ENCODE measurements at places on chromosomes 12 and 14. TPM values are rescaled to one million over a fixed set of nuclear protein-coding genes. Genes with fewer than 3 reads are reported as not detected.

SLC15A4 gene
- 27.6 TPM for total RNA-seq

EFCAB11 gene
- total RNA-seq: 7.1 TPM

RDH16 gene
- total RNA-seq: 0.83 TPM

SYCP3 gene
- total RNA-seq: not detected

KMT2D gene
- total RNA-seq: 115 TPM

AKAP6 gene
- 16.5 TPM for total RNA-seq

SMIM41 gene
- 0.78 TPM for total RNA-seq

VRTN gene
- total RNA-seq: not detected

AHNAK2 gene
- 34.5 TPM for total RNA-seq

PLEKHD1 gene
- total RNA-seq: 0.10 TPM

DNAJC22 gene
- total RNA-seq: 0.16 TPM

NOVA1 gene
- 18.9 TPM for total RNA-seq

RNASE3 gene
- not detected for total RNA-seq

GRIP1 gene
- 31.1 TPM for total RNA-seq

MDM1 gene
- total RNA-seq: 24.7 TPM

LRRC9 gene
- total RNA-seq: 0.08 TPM

LRRIQ1 gene
- 3.2 TPM for total RNA-seq

DLGAP5 gene
- total RNA-seq: 0.21 TPM

CDK17 gene
- total RNA-seq: 40.9 TPM

ARG2 gene
- total RNA-seq: 6.0 TPM

ASPG gene
- total RNA-seq: 6.4 TPM

PRICKLE1 gene
- 10.2 TPM for total RNA-seq

FAM234B gene
- 24.9 TPM for total RNA-seq

NCAPD2 gene
- total RNA-seq: 24.0 TPM

SPX gene
- not detected for total RNA-seq

SCN8A gene
- 2.2 TPM for total RNA-seq

GARIN6 gene
- total RNA-seq: not detected

SERPINA12 gene
- not detected for total RNA-seq

HNRNPC gene
- total RNA-seq: 591 TPM

Data from ureter (tissue), 1 donor.